ENCODE measurements at places on chromosomes 2 and 18. TPM values are rescaled to one million over a fixed set of nuclear protein-coding genes. Genes with fewer than 3 reads are reported as not detected.

DNA sequence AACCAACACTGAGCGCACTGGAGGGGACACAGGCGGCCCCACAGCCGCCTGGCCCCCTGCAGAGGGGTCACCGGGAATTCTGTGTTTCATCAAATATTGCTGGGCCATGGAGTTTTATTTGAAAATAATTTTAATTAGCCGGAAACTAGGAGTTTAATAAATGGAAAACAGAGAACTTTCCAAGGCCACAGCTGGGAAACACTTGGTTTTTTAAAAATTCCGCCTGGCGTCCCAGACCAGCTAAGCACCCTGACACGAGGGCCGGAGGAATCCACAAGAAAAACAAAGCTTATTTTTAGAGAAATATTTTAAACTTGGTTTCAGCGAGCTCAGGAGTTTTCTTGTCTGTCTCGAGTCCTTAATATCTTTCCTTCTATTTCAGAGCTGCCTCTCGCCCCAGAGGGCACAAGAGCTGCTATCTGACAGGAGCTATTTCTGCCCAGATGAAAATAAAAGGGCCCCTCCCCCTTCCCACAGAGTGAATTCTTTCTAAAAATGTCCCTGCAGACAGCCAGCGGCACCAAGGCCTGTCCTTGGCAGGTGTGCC, 8.2 kb downstream of the ZFP36L2 start:
- peak; percentile 47 for DNase-seq

DNA sequence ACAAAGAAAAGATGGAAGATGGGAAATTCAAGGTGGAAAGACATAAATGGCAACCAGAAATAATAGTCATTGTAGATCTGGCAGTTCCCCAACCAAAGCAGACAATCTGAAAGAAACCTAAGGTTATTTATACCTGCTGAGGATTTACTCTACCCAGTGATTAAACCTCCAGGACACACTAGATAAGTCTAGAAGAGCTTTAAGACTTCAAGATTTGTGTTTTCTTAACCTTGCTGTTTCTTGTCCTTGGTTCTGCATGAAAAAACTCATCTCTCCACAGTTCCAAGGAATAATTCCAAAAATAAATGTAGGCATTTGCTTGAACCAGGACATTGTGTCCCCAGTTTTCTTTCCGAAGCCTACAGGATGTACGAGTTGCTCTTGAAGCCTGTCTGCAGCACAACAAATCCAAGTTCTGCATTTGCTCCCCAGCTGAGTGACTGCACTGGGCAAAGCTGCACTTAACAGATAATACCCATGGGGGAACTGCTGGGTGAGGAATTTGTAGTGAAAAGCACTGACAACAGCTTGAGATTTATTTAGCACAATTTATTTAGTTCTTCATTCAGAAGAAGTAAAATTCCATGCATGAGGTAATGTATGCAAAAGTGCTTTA, 19.8 kb downstream of the DTNA start:
- DNase-seq, result no peak

DNA sequence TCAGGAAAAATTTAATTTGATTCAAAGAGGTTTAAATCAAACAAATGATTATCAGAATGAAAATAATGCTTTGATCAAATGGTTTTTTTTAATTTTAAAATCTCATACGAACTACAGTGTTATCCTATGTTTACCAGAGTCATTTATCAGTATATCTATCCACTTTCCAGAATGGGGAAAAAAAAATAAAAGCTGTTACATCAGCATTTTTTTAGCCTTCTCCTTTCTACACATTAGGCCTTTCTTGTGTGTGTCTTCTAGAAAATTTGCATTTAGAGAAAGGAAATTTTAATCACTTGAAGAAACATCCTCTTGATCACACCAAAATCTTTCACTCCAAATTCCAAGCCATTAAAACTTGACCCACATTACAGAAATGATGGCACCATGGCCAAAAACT, 608.9 kb upstream of the ID2 start:
- DNase-seq, result no peak

DNA sequence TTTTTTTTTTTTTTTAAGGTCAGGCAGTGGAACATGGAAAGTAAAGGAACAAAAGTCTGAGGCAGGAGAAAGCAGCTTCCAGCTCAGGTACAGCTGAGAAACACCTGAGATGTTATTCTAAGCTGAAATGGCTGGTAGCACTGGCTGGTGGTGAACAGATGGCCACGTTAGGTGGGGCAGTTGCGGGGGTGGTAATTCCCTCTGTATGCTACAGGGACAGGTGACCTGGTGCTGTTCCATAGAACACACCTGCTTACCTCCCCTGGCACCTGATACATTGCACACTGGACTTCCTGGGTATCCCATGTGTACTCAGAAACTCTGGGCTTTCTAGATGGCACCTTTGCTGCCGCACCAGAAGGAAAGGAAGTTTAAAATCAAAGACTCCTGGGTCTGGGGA, 333.3 kb downstream of the SLC8A1 start:
- no peak for DNase-seq

NPPC gene
- not detected for total RNA-seq

GRCh38 chr2:118292991-118293390, 204.7 kb downstream of the INSIG2 start:
- no peak for DNase-seq

GRCh38 chr2:203882551-203882950, 15.0 kb downstream of the CTLA4 start:
- DNase-seq, result no peak

- DNase-seq, result no peak
Measured at GRCh38 chr2:74025971-74026612, 41.4 kb downstream of the TET3 start.

INHA gene
- not detected for total RNA-seq

ARMC9 gene
- 30.0 TPM for total RNA-seq

ADCYAP1 gene
- total RNA-seq, result not detected

SERPINB13 gene
- not detected for total RNA-seq

PHLPP1 gene
- 11.4 TPM for total RNA-seq

DNA sequence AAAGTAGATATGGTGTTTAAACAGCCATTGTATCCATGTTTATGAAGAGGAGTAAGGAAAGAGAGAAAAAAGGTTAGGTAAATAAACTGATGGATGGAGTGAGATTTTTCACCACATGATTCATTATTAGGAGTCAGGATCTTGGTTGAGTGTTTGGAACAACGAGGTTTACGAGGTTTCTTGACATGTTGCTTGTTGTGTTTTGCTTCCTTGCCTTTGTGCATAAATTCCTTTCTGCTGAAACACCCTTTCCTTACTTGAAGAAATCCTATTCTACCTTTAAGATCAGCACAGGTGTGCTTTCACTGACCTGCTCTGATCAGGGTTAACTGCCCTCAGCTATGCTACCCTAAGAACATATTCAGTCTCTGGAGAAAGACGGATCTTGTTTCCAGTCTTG, 66.6 kb downstream of the EFEMP1 start:
- DNase-seq, result no peak

GRCh38 chr2:61959381-61960293, 54.2 kb downstream of the COMMD1 start:
- no peak for DNase-seq

KCNE4 gene
- 12.2 TPM for total RNA-seq

DNA sequence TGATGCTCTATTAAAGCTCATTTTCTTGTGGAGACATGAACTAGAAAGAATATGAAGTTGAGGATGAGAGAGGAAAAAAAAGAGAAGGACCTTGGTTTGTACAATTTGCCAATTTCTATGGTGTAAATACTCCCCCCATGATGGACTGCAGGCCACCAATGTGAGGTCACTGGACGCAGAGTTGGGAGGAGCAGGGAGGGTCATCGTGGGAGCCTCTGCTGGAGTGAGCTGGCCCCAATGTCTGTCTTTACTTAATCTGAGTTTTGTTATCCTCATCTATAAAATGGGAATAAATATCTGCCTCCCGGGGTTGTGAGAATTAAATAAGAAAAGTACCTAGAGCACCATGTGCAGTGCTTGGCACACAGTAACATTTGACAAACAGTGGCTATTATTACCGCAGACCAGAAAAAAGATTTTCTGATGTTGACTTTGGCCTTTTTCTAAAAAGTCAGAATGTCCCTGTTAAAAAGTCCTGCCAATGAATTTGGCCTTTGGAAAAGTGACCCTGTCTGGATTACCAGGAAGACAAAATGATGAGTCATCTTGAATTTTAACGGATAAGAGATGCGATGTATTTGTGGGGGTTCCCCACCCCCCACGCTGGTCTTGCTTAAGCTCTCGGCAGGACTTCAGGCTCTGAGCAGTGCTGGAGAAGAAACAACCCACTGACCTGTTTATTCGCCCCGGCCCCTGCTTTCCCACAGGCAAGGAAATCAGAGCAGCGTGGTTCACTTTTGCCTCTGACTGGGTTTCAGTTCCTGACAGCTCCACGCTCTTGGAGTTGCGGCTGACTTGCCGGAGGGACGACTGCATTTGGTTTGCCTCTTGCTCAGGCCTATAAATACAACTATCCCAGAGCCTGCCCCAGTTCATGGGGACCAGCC, 50.3 kb upstream of the FOSL2 start:
- peak; percentile 59 for DNase-seq

DNA sequence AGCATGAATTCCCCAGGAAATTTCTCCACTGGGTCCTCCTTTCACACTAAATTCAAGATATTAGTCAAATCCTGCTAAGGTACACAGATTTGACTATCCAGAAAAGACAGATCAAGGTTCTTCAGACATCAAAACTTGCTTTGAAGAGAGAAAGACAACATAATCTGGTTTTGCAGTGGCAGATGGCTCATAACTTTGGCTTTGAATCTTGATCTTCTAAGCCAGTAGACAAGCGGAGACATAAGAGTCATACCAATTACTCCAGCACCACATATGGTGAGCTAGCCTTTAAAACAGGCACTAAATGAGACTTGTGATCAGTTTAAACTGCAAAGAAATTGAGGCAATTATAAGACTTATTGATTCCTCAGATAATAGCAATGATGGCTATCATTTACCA, 29.3 kb downstream of the PDE11A start:
- no peak for DNase-seq
